ENCODE measurements at places on chromosomes 7 and 10.
A peak's percentile ranks its signal among the peaks of the same experiment; 100 is the strongest.

DNA sequence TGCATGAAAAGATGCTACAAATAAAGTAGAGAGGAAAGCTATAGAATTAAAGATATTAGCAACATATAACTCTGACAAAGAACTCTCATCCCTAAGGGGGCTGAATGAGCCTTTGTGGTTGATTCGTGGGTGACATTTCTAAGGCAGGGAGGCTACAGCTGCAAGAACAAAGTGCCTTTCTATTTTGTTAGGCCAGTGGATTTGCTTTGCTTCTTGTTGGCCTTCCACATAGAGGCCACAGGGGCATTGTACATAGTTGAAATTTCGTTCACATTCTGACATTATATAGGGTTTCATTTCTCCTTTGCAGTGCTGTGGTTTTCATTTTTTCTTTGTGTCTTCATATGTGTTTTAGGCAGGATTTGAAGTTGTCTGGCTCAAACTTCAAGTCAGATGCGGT is 819.2 kb upstream of the C7orf33 start:
- no peak for DNase-seq

DNA sequence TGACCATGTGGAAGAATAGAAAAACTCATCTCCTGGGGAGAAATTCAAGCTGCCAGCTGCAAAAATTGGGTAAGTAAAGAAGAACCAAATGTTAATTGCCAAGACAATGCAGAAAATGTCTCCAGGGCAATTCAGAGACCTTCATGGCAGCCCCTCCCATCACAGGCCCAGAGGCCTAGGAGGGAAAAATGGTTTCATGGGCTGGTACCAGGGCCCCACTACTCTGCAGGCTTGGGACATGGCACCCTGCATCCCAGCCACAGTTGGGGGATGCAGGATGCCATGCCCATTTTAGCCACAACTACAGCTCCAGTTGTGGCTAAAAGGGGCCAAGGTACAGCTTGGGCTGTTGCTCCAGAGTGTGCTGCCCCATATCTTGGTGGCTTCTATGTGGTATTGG is 20.9 kb upstream of the MKLN1 start:
- no peak for DNase-seq

DNA sequence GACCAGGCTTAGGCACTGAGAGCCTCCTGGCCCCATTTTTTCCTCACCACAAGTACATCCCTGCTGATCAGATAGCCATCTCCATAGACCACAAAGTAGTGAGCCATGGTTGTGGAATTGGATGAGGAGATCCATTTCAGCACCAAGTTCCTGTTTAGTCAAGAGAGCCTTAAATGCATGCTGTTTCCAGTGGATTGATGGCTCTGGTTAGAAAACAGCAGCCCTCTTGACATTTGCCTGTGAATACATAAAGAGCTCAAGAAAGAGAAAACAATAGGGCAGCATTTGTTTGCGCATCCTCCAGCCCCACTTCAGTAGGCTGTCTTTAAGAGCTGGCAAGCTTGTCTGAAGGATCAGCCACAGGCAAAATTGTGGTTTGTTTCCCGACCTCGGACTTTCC is 251.2 kb downstream of the POU6F2 start:
- no peak for DNase-seq

GRCh38 chr10:130844310-130844709 is 467.2 kb downstream of the TCERG1L start:
- no peak for DNase-seq

GRCh38 chr7:12130609-12131008 is 80.5 kb upstream of the TMEM106B start:
- no peak for DNase-seq

DNA sequence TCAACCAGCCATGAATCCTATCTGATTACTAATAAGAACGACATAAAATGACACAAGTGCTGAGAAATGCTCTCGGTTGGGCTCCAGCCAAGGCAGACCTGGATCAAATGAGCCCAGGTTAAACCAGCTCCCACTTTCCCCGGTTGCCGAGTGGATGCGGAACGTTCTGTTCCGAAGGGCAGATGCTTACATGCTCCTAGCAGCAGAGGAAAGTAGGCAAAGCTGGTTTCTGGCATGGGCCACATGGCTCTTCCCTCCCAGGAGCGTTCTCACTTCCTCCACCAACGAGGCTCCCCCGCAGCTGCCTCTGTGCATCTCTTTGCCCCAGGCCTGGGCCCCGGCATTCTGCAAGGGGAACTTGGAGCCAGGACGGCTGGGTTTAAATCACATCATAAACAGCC is 61.8 kb upstream of the SDK1 start:
- DNase-seq, result no peak

- no peak for DNase-seq
These were observed 241.3 kb upstream of the LRRTM3 start for GRCh38 chr10:66684581-66684980.

- peak; percentile 85 for DNase-seq
These were observed 10.9 kb downstream of the LIMK1 start for GRCh38 chr7:74094224-74095101.

DNA sequence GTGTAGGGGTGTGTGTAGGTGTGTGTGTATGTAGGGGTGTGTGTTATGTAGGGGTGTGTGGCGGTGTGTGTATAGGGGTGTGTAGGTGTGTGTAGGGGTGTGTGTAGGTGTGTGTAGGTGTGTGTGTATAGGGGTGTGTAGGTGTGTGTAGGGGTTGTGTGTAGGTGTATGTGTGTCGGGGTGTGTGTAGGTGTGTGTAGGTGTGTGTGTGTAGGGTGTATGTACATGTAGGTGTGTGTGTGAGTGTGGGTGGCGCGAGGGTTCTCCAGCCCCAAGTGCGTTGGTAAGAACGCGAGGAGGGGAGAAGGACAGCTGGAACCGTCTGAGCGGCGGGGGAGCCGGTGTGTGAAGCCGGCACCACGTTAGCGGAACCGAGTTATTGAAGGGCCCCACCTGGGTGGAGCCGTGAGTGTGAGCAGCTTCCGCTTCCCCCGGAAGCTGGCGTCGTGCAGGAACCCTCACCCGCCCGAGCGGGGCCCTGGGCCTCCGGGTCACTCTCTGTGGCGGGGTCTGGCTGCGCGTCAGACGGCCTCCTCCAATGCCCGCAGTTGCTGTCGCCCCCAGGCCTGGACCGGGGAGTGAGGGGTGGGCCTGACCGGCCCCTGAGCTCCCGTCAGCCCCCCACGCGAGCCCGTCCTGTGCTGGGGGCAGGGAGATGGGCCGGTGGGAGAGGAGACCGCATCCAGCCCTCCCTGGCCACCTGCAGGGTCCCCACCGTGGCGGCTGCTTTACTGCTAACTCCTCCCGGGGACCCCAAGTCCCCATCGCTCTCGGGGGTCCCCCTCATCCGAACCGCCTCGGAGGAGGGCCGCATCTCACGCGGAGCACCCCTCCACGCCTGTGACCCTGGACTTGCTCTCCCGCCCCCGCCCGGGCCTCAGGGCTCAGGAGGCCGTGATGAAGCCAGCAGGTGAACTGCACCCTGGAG is 49.6 kb upstream of the PSMG3 start:
- DNase-seq, result no peak

- no peak for DNase-seq
These were observed 1.7 kb downstream of the LRRN3 start for GRCh38 chr7:111092406-111093236.

- no peak for DNase-seq
These were observed 174.8 kb upstream of the FZD1 start for GRCh38 chr7:91089382-91089963.

DNA sequence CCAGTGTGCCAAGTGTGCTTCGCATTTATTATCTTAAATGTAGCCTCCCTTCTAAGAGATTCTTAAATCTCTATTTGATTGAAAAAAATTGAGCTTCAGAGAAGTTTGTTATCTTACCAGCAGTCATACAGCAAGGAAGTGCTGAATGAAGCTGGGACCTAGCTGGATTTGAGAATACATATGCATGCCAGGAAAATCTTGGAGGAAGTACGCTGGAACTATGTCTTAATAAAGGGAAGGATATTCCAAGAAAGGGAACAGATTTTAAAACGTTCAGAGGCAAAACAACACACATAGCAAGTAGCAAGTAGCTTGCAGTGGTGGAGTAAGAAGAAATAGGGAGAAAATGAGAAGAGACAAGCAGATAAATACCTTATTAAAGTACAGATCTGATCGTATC is 1.5 kb downstream of the CFAP70 start:
- no peak for DNase-seq

- no peak for DNase-seq
These were observed 636.5 kb downstream of the CALN1 start for GRCh38 chr7:71775648-71776047.

GRCh38 chr7:4964506-4964905 is 5.5 kb upstream of the MMD2 start:
- DNase-seq, result no peak

DNA sequence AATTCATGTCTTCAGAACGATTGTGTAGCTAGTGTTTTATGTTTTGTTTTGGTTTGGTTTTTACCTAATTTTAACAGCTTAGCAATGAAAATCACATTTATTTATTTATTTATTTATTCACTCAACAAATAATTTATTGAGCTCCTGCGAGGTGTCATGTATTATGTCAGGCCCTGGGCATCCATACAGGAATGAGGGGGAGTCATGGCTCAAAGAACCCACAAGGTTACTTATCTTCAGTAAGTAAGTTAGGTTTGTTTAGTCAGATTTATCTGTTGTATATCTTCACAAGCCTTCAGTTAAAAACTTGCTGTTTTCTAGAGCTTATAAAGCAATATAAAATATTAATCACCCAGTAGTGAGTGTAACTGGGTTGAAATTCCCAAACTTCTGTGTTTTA is 45.4 kb downstream of the FOXP2 start:
- DNase-seq, result no peak

DNA sequence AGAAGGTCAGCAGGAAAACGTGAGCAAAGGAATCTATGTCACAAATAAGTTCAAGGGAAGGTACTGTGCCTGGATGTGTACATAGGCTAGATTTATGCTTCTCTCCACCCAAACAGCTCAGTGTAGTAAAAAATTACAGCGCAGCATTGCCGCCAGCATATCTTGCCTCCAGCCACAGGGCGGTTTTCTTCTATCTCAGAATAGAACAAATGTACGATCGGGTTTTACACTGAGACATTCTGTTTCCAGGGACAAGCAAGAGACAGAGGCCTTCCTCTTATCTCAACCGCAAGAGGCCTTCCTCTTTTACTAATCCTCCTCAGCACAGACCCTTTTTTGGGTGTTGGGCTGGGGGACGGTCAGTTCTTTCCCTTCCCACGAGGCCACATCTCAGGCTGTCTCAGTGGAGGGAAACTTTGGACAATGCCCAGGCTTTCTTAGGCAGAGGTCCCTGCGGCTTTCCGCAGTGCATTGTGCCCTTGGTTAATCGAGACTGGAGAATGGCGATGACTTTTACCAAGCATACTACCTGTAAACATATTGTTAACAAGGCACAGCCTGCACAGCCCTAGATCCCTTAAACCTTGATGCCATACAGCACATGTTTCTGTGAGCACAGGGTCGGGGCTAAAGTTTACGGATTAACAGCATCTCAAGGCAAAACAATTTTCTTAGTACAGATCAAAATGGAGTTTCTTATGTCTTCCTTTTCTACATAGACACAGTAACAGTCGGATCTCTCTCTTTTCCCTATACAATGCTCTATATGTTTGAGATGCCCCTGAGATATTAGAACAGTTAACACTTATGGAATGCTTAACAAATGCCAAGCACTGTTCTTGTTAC is 11.6 kb upstream of the ABHD11 start:
- DNase-seq, result no peak

- DNase-seq, result no peak
These were observed 807.9 kb downstream of the KCNMA1 start for GRCh38 chr10:76829724-76830123.

DNA sequence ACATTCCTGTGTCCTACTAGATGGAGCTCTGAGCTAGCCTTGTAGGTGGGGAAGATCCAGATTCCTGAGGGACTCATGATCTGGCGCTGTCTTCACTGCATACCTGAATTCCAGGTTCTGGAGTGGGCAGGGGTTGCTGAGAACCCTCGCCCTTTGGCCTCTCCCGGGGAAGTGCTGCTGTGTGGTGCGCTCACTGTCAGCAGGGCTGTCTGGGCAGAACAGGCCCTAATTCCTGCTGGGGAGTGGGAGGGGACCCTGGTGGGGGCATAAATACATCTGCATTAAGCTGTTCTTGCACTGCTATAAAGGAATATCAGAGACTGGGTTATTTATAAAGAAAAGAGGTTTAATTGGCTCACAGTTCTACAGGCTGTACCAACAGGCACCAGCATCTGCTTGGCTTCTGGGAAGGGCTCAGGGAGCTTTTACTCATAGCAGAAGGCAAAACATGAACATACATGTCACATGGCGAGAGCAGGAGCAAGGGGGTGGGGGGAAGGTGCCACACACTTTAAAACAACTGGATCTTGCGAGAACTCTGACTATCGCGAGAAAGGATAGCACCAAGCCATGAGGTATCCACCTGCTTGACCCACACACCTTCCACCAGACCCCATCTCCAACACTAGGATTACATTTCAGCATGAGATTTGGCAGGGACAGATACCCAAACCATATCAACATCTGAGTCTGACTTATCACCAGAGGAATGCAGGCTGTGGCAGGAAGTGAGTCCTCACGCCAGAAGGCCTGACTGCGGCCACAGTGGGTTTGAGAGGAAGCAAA is 115.0 kb downstream of the ADCY1 start:
- DNase-seq, result no peak

- DNase-seq, result no peak
These were observed 16.1 kb upstream of the CUZD1 start for GRCh38 chr10:122861711-122862161.

GRCh38 chr7:128031901-128032604 is 816 bp upstream of the LRRC4 start:
- peak; percentile 59 for DNase-seq

GRCh38 chr7:102873470-102874165 is 39.2 kb upstream of the LRRC17 start:
- no peak for DNase-seq

DNA sequence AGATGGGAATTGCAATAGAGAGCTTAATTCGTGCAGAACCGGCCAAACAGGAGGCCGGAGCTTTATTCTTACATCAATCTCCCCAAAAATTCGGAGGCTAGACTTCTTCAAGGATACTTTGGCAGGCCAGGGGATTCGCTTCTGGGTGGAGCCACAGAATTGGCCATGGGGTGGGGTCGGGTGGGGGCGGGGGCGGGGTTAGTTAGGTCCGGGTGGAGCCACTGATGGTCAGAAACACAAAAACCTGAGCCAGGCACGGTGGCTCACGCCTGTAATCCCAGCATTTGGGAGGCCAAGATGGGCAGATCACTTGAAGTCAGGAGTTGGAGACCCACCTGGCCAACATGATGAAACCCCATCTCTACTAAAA is 87.5 kb downstream of the SEPTIN14 start:
- DNase-seq, result no peak

DNA sequence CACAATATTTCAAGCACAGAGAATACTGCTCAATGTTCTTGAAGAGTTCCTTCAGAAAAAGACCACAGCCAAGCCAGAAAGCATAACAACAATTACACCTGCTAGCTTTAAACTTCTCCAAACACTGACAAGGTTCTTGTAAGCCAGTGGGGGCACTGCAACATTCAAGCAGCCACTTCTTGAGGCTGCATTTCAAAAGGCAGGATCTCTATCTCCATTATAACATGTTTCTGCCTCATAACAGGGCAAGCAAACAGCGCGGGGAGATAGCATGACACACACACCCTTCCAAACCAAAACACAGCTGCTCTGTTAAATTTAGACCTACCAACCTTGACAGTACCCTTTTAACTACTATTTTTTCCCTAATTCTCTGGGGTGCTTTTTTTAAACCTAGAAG is 30.8 kb downstream of the CHCHD3 start:
- no peak for DNase-seq

GRCh38 chr10:83542774-83543411 is 596.4 kb upstream of the GHITM start:
- no peak for DNase-seq
